ENCODE measurements at places on chromosomes 13 and 19. TPM values are rescaled to one million over a fixed set of nuclear protein-coding genes. Genes with fewer than 3 reads are reported as not detected.

Gene UBL5
- 446 TPM for total RNA-seq

Gene ZIK1
- total RNA-seq = 1.6 TPM

Gene PLIN3
- 86.6 TPM for total RNA-seq

Gene CNN1
- total RNA-seq = 2.0 TPM

Gene MEDAG
- total RNA-seq = 90.3 TPM

Gene FUT1
- 5.5 TPM for total RNA-seq

Gene ADGRE2
- not detected for total RNA-seq

Gene FSD1
- total RNA-seq = 34.1 TPM

Gene ARHGEF1
- 35.6 TPM for total RNA-seq

Gene IGSF23
- total RNA-seq = not detected

Gene ZBTB45
- total RNA-seq = 5.2 TPM

Gene RNF17
- not detected for total RNA-seq

Gene B3GNT8
- 4.4 TPM for total RNA-seq

Gene PSPN
- total RNA-seq = 1.3 TPM

Gene SYNE4
- total RNA-seq = not detected

Gene F10
- not detected for total RNA-seq

Gene ZNF667
- 1.8 TPM for total RNA-seq

Gene CDX2
- total RNA-seq = not detected

Gene ZNF99
- total RNA-seq = not detected

Gene KIR2DL4
- not detected for total RNA-seq

Gene TMEM145
- not detected for total RNA-seq

Gene CAPN12
- not detected for total RNA-seq

Gene PDX1
- not detected for total RNA-seq

Gene PSG7
- total RNA-seq = not detected

Gene NLRP8
- not detected for total RNA-seq

Gene ZBTB32
- not detected for total RNA-seq

Gene ZNF600
- total RNA-seq = 2.3 TPM

Gene GGACT
- total RNA-seq = 5.9 TPM

Gene SIGLEC12
- total RNA-seq = not detected

All from epithelial cell of umbilical artery (primary cell).